ENCODE measurements at places on chromosomes 3 and 15.

GRCh38 chr3:165378761-165379160, 182.6 kb upstream of the SLITRK3 start:
- no peak for DNase-seq

- no peak for DNase-seq
Measured at GRCh38 chr3:197029511-197030167, at the start of gene MELTF. TSS of gene MELTF (minus strand) at chr3:197029817. CDS start at chr3:197029702, 115 bp downstream.

- DNase-seq, result peak; percentile 18
Measured at GRCh38 chr15:51649659-51650521, 27.3 kb upstream of the DMXL2 start.

DNA sequence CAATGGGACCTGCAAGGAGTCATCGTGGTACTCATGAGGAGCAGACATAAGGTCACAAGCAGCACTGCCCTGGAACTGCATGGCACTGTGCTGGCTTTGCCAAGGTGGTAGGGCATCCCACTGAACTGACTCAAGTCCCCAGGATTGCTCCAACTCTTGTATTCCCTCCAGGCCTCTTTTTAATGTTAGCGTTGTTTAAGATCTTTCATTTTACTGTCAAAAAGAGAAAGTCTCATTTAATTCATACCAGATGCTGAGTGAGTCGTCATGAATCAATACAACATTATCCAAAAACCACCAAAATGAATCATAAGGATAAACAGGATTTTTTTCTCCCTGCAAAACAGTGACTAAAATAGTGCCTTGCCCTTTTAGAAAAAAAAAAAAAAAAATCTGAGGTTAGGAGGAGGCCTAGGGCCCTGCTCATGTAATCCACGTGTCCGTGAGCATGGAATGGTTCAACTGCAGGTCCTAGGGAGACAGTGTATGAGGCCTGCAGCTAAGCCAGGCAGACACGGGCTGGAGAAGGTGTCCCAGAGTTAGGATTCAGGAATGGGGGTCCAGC, 36.7 kb upstream of the BLM start:
- DNase-seq, result peak; percentile 62

- no peak for DNase-seq
Measured at GRCh38 chr15:46872286-46872980, 844.9 kb upstream of the SEMA6D start.

- no peak for DNase-seq
Measured at GRCh38 chr3:122533480-122533879, 18.7 kb upstream of the KPNA1 start.

DNA sequence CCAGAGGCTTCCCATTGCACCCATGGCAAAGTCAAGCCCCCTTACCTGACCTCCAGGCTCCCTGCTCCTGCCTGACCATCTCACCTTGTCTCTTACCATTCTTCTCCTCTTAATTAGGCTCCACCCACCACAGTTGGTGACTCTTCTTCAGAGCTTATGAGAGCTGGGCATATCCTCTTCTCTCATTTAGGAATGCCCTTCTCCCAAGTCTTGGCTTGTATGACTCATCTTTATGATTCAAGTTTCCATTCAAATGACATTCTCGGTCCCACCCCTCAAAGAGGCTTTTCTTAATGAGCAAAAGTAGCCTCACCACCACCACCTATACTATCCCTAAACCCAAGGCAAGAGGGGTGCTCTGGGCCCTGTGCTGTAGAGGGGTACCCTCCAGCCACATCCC, 55.3 kb upstream of the NUDT16 start:
- DNase-seq, result peak; percentile 16

DNA sequence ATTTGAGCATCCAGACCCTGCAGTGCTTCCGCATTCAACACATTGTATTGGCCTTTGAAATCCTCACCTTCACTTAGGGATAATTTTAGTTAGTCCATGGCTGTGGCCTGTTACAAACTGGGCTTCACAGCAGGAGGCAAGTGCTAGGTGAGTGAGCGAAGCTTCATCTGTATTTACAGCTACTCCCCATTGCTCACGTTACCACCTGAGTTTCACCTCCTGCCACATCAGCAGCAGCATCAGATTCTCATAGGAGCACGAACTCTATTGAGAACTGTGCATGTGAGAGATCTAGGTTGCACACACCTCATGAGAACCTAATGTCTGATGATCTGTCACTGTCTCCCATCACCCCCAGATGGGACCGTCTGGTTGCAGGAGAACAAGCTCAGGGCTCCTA, 222.1 kb upstream of the NR2F2 start:
- no peak for DNase-seq

DNA sequence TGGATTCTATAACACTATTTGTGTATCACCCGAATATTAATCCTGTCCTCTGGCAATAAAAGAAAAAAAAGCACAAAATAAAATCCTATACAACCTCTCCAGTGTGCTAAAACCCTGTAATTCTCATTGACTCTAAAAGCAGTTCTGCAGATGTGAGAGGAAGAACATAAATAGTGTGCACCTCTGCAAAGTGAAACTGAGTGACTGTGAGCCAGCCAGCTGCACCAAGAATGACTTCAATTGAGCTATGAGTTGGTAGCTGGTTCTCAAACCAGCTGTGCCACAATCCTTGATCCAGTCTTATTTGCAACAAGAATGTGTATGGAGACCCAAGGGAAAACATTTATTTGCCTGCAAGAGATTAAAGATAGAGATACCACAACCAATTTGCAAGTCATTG, 31.2 kb upstream of the COL8A1 start:
- no peak for DNase-seq

DNA sequence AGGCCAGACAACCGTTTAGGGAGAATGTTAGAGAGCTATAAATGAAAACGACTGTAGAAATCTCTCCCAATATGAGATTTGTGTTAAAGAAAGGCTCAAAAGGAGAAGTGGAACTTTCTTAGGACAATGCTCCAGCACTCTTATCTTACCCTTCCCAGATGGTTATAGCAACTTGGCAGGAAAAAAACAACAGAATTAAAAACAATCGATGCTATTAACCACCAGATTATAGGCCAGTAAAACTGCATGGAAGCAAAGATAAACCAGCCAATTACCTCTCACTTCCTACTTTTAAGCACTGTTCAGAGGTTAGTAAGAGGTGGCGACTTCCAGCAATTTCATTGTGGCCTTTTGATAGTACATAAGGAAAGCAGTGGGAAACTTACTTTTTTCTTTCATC, 72.9 kb downstream of the TMCC1 start:
- DNase-seq, result no peak

DNA sequence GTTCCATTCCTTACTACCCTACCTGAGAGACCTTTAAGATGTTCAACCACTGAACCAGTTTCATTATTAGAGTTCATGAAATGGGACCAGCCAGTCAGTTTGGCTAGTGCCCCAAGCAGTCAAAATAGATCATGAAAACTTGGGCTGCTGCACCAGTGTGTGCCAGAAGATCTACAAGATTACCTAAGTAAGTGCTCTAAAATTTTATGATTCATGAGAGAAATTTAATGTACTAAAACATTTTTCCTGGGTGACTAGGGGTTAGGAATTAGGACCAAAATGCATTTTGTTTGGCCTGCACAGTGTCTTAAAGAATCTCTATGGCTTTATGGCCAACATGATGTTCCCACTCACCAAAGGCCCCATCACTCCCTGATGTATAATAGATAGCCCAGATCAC, 214.7 kb downstream of the ATP8B4 start:
- no peak for DNase-seq

DNA sequence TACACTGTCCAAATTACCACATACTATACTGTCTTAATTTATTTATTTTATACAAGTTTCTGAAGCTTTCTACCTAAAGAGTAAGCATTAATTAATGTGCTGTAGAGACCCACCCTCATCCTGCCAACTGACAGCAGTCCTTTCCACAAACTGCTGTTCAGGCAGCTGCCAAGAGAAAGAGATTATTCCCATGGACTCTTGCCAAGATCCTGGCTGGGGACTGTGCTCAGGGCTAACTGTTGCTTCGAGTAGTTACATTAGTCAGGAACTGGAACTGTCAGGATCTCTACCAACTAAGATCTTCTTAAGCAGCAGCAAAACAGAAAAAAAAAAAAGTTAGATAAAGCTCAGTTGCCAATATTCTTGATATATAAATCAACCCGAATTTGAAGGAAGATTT, 398.8 kb downstream of the MECOM start:
- no peak for DNase-seq

- DNase-seq, result no peak
Measured at GRCh38 chr3:42666577-42666998, 13.1 kb downstream of the ZBTB47 start.

DNA sequence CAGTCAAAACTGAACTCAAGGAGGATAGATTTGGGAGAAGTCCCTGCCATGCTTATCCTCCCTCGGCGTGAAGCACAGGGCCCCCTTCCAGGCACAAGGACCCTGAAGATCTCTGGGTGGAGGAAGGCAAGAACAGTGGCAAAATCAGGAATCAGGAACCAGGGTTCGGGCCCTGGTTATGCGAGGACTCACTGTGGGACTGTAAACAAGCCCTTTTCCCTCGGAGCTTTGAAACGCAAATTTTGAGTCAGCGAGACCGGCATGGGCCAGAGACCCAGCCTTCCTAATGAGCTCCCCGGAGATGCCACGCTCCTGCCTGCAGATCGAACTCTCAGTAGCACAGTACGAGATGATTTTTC, 70.1 kb downstream of the SLC12A8 start:
- DNase-seq, result no peak

- no peak for DNase-seq
Measured at GRCh38 chr3:14853271-14853951, 34.6 kb downstream of the FGD5 start.

DNA sequence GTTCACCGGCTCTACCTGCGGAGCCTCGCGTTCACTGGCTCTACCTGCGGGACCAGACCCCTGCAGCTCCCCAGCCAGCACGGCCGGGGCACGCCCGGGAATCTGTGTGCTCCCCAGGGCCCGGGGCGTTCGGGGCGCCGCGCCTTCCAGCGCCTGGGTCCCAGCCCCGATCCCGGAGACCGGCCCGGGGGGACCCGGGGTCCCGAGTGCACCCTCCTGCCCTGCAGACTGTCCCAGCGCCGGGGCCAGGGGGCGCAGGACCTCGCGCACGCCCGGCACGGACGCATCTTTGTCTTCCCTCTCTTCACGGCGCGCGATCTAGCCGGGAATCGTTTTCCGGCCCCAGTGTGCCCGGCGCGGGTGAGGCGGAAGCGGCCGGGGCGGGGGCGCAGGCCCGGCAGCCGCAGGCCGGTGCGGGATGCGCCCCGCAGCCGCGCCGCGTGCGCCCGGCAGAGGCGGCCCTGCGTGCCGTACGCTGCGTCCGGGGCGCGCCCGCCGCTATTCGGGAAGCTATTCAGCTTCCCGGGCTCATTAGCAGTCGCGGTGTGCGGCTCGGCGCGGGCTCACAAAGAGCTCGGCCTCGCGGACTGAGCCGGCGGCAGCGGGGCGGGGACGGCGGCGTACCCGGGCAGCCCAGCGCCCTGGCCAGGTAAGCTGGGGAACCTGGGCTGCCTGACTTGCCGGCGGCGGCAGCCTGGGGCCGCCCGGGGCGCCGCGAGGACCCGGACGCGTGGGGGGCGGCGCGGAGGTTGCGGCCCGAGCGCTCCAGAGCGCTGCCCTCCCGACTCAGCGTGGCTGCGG, at the start of gene APBA2:
Gene APBA2, plus strand, starts transcription at position 345 of the 801 bp plus-strand sequence. CDS start 167,911 bp downstream, outside the sequence.
- DNase-seq, result no peak

DNA sequence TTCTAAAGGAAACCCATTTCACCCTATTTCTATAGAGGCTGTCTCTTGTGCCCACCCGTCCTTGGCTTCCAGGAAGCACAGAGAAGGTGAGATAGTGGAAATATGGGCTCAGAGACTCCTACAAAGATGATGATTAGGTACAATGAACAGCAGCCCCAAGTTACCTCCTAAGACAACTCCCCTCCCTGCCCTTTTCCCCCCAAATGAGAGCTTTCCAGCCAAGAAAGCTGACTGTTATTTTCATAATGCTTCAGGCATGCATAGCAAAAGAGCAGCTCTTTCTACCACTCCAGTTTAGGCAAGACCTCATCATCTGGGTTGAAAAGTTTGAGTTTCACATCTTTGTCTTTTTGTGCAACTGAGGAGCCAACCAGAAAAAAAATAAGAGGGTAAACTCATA, 248.8 kb upstream of the ADAMTS9 start:
- DNase-seq, result no peak

- DNase-seq, result no peak
Measured at GRCh38 chr3:15207836-15208504, 1.9 kb downstream of the CAPN7 start.

- DNase-seq, result no peak
Measured at GRCh38 chr15:70079888-70080287, 17.8 kb downstream of the TLE3 start.

GRCh38 chr3:129593595-129594339, 12.7 kb downstream of the PLXND1 start:
- no peak for DNase-seq

GRCh38 chr3:72003936-72004335, 219.0 kb upstream of the PROK2 start:
- no peak for DNase-seq

DNA sequence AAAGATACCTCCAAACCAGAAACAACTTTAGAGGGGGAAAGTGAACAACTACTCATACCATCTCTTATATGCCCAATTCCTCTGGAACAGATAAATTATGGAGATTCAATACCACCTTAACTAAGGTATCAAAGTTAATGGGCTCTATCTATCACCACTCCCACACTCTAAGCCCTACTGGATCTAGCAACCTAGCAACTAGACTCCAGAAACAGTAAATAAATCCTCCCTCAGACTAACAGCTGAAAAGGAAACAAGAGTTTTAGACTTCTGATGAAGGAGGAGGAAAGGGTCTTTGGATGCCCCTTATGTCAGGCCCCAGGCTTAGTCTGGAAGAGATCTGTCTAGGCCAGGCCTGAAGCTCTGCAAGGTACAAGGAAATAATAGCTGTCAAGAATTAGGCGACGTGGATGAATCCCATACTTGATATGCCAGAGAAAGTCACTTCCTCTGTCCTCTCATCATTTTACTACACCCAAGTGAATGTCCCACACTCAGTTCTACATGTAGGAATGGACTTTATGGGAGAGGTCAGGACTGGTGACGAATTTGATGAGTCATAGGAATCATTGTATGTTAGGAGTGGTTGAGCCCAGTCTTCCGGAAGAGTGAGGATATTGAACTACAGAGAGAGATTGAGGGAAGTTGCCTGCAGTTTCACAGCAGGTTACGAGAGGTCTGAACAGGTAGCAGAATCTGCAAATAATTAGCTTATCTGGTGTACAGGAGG, 113.8 kb downstream of the AKAP13 start:
- peak; percentile 77 for DNase-seq

- DNase-seq, result no peak
Measured at GRCh38 chr3:137046747-137047146, 89.0 kb downstream of the IL20RB start.

GRCh38 chr3:17640466-17640865, 102.0 kb downstream of the TBC1D5 start:
- DNase-seq, result no peak
